ENCODE measurements at places on chromosomes 1 and 21.

GRCh38 chr1:46012236-46012635, 120.2 kb downstream of the PIK3R3 start:
- no peak for DNase-seq

- DNase-seq = no peak
These were observed 40.2 kb upstream of the PARP1 start for GRCh38 chr1:226447932-226448665.

DNA sequence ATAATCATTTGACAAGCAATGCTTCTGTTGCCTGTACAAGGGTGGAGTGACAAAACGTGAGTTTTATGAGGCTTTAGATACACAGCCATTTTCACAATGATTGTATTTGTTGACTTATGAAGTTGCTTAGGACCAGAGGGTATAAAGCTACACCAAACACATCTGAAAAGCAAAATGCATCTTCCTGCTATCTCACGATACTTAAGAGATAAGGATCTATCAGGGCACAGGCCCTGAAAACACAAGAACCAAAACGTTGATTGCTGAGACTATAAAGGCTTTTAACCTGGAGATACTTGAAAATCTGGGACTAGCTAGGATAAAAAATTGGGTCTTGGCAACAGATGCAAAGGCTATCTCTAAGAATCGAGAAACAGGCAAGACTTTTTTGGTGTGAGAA, 115.7 kb downstream of the SLC5A9 start:
- no peak for DNase-seq

DNA sequence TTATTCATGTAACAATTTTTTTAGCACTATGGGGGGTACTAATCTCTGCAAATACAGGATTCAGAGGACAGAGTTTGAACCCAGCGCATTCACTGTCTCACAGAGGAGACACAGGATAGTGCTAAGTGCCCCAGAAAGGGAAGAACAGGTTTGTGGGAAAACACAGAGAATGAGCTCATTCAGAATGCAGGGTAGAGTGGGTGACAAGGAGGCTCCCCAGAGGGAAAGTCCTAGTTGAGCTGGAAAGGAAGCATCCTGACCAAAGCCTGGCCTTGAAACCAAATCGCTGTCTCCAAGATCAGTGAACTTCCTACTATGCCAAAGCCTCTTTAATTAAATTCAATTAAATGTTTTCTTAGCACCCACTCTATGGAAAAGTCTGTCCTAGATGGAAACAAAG, 19.0 kb upstream of the RGS2 start:
- no peak for DNase-seq

- DNase-seq = no peak
These were observed 605 bp downstream of the RGS4 start for GRCh38 chr1:163069655-163070277.

All from amygdala (tissue), 56 donors.